ENCODE measurements at places on chromosomes 1 and 21. TPM values are rescaled to one million over a fixed set of nuclear protein-coding genes. Genes with fewer than 3 reads are reported as not detected.

GRCh38 chr21:31988492-31989290 is 115.9 kb downstream of the HUNK start:
- no peak overlapping the region for H3K4me3 ChIP-seq
- peaks cover 15% of the 10 kb centered on the region for H3K27me3 ChIP-seq
- H3K4me1 ChIP-seq = no peaks in the 10 kb centered on the region
- H3K27ac ChIP-seq = no peak overlapping the region

The LRRC71 gene
- total RNA-seq = not detected

The EPHA8 gene
- not detected for total RNA-seq

The TXNDC12 gene
- total RNA-seq = 39.0 TPM

DNA sequence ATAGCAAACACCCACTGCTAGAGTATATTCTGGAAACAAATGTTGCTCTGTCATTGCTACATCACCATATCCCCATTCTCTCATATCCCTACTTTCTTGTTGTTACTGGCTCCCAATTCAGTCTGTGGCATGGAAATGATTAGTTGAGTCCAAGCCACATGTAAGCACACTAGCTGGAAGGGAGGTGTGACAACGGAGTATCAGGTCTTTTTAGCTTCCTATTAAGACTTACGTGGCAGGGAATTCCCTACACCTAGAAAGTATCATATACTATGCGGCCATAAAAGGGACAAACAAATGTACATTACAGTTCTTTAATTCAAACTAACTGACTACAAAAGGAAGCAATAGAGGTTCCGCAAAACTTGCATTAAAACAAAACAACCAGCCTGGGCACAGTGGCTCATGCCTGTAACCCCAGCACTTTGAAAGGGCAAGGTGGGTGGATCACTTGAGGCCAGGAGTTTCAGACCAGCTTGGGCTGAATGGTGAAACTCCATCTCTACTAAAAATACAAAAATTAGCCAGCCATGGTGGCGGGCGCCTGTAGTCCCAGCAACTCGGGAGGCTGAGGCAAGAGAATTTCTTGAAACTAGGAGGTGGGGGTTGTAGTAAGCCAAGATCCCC is 48.6 kb downstream of the INTS7 start:
- peaks cover 47% of the 10 kb centered on the region for H3K36me3 ChIP-seq
- no peak overlapping the region for H3K4me3 ChIP-seq
- no peaks in the 10 kb centered on the region for H3K27me3 ChIP-seq
- no peaks in the 10 kb centered on the region for H3K4me1 ChIP-seq

DNA sequence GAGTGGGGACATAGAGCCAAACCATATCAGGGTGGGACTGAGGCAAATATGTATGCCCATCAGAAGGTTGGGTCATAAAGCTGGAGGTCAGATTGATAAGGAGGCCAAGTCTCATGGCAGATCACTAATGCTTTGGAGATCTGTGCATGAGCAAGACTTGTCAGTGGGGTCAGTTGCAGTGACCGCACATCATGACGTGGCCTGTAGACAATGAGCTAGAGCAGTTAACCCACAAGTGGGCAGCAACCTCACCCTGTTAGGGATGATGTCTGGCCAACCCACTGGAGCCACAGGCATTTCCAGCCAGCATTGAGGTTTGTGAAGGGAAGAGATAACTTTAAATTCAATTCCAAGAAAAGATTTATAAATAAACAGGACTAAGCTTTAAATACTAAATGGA is 66.7 kb downstream of the XCL1 start:
- H3K27me3 ChIP-seq = peaks cover 2% of the 10 kb centered on the region
- H3K27ac ChIP-seq = no peak overlapping the region
- H3K4me3 ChIP-seq = no peak overlapping the region
- no peaks in the 10 kb centered on the region for H3K36me3 ChIP-seq

DNA sequence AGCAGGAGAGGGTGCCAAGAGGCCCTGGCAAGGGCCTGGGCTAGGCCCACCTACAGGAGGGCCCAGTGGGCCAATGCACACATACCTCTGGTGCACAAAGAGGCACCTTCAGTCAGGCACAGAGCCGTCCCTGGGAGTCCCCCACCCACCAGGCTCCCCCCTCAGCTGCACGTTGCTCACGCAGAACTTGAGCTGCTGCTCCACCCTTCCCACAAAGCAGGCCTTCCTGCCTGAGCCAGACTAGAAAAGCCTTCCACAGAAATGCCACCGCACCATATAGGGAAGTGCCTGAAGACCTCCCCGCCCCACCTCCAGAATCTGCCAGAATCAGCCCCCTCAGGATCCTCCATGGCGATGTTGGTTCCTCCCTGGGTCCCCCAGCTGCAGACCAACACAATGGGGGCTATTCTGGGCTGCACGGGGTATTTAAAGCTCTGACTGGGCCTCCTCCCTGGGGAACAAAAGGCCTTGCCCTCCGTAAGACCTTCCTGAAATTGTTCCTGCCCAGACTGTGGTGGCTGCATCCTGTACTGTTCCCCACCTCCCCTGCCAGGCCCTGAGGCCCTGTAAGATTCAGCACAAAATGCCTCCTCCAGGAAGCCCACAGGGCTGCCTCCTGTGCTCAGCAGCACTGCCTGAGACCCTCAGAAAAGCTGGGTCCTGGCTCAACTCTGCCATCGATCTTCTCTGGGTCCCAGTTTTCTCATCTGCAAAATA is 27.2 kb downstream of the HSPG2 start:
- H3K36me3 ChIP-seq = no peaks in the 10 kb centered on the region
- H3K27ac ChIP-seq = no peak overlapping the region
- no peaks in the 10 kb centered on the region for H3K27me3 ChIP-seq
- H3K4me1 ChIP-seq = peaks cover 15% of the 10 kb centered on the region
- no peak overlapping the region for H3K4me3 ChIP-seq
- DNase-seq = no peak

- no peak overlapping the region for H3K4me3 ChIP-seq
- no peak for DNase-seq
- H3K27me3 ChIP-seq = no peaks in the 10 kb centered on the region
- H3K27ac ChIP-seq = no peak overlapping the region
- peaks cover 18% of the 10 kb centered on the region for H3K4me1 ChIP-seq
Observed at GRCh38 chr1:198258491-198258890, 101.7 kb downstream of the NEK7 start.

GRCh38 chr1:199646761-199647160 is 380.7 kb upstream of the NR5A2 start:
- no peak for DNase-seq
- H3K27ac ChIP-seq = no peak overlapping the region
- H3K4me1 ChIP-seq = no peaks in the 10 kb centered on the region
- H3K36me3 ChIP-seq = no peaks in the 10 kb centered on the region
- peaks cover 1% of the 10 kb centered on the region for H3K27me3 ChIP-seq
- no peak overlapping the region for H3K4me3 ChIP-seq

The OR2L5 gene
- not detected for total RNA-seq

DNA sequence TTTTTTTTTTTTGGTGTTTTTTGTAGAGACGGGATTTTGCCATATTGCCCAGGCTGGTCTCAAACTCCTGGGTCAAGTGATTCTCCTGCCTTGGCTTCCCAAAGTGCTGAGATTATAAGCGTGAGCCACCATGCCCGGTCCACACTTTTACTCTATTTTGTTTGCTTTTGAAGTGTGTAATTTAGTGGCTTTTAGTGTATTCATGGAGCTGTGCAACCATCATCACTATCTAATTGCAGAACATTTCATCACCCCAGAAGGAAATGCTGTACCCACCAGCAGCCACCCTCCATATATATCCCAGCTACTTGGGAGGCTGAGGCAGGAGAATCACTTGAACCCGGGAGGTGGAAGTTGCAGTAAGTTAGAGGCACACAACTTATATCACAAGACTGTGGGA is 136.9 kb upstream of the ERRFI1 start:
- H3K27me3 ChIP-seq = peaks cover 10% of the 10 kb centered on the region
- no peaks in the 10 kb centered on the region for H3K36me3 ChIP-seq
- H3K4me3 ChIP-seq = no peak overlapping the region
- H3K4me1 ChIP-seq = no peaks in the 10 kb centered on the region

The LAPTM5 gene
- 766 TPM for total RNA-seq

The AGPAT3 gene
- 57.7 TPM for total RNA-seq

DNA sequence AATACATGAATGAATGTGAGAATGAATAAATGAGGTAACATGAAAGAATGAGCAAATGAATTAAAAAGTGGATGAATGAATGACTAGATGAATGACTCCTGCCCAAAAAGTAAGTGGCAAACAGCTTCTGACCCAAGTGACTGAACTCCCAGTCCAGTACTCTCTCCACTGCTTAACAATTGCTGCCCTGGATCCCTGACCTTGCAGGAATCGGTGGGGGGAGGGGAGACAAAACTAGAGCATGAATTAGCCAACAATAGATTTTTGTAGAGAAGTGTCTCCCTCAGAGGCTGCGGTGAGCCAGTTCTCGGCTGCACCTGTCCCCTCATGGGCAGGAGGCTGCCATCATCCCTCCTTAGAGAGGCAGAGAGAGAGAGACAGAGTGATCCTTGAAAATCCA is 5.9 kb upstream of the GRIK3 start:
- no peaks in the 10 kb centered on the region for H3K36me3 ChIP-seq
- no peak overlapping the region for H3K27ac ChIP-seq
- peaks cover 18% of the 10 kb centered on the region for H3K4me1 ChIP-seq
- no peak overlapping the region for H3K4me3 ChIP-seq
- peaks cover 64% of the 10 kb centered on the region for H3K27me3 ChIP-seq
- DNase-seq = no peak

GRCh38 chr1:23242414-23242813 is 25.1 kb upstream of the HTR1D start:
- peaks cover 5% of the 10 kb centered on the region for H3K27me3 ChIP-seq
- no peak for DNase-seq
- no peak overlapping the region for H3K4me3 ChIP-seq
- no peak overlapping the region for H3K27ac ChIP-seq
- no peaks in the 10 kb centered on the region for H3K36me3 ChIP-seq

Measured in activated B cell treated with CpG ODN at 0.5 μM for 24 hours (primary cell).